Forelimb muscle (tissue), 1 donor: ENCODE measurements at places on chromosomes 7 and 10.

- DNase-seq: no peak
Measured at GRCh38 chr10:95963991-95964389, 56.2 kb downstream of the CC2D2B start.

DNA sequence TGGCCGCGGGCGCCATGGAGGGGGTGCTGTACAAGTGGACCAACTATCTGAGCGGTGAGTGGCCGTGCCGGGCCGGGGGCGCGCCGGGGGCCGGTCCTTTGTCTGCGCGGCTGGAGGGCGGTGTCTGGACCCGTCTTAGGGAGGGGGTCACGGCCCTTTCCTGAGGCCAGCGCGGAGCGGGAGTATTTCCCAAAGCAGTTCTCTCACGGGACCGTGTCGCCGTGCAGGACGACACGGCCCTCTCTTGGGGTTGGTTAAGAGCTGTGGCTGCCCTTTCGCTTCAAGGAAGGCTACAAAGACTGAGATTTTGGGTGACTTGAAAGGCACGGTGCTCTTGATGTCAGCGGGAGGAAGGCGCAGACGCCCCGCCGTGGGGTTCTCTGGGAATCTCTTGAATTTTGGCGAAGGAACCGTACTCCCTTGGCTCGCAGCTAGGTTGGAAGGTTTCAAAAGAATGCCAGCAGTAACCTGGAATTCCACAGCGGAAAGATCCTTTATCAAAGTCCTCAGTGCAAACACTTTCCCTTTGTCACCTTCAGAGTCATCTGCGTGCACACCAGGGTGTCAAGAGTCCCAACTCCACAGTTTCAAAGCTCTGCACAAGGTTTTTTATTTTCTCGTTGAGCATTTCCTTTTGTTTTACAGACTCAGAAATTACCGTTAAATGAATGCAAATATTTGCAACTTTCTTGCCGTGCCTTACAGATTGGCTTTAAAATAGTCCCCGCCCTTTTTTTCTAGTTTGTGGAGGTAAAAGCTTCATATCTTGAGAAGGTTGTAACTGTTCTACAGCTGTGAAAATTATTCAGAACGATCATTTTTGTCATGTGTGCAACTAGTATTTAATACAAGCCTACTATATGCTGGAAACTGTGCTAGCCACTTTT is 780 bp downstream of the PLEKHA8 start:
- no peak for DNase-seq

- DNase-seq: no peak
Measured at GRCh38 chr7:66877577-66878300, 43.3 kb upstream of the TMEM248 start.

GRCh38 chr10:4947635-4948596 is 15.3 kb upstream of the AKR1C1 start:
- no peak for DNase-seq

- DNase-seq: no peak
Measured at GRCh38 chr10:70993051-70993450, 104.7 kb upstream of the PCBD1 start.

DNA sequence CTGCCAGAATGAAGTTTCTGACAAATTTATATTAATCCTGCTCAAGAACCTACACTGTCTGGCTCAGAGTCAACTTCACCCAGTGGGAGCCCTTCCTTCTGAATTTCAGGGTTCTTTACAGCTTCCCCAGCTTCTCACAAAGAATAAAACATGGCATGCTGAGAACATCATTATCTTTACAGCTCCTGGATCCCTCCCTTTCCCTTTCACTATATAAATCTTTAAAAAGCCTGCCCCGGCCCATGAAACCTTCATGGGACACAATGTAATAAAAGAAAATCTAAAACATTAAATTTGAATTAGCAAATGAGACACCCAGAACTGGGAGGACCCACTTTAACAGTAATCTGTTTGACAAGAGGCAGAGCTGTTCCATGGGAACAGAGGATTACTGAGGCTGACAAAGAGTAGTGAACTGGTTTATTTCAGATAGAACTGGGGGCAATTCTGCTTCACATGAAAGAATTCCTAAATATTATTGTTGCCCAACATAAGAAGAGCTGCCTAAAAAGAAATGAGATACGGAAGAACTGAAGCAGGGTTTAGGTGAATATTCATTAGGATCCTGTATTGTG is 222.8 kb downstream of the THSD7A start:
- no peak for DNase-seq

DNA sequence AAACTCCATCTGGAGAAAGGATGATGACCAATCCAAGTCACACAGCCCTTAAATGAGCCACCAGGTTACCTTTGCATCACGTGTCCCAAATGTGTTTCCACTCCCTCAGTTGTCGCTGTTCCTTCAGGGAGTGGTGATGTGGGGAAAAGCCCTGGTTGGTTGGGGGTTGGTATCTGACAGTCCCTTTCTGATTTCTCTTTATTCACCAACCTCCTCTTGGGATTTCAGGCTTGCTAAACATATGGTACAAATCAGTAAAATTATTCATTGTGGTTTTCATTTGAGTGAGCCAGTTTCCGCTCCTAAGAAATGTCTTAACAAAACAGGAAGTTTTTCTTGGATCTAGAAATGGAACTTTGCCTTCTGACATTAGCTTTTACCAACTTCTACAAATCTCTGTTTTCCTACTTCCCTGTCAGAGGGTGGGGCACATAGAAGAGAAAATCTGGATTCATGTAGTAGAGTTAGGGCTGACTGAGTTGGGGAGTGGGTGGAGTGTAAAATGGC is 40.0 kb upstream of the KMT2E start:
- DNase-seq: no peak

- no peak for DNase-seq
Measured at GRCh38 chr10:9957351-9957750, 1060.3 kb upstream of the CELF2 start.

- DNase-seq: no peak
Measured at GRCh38 chr7:3138997-3139396, 95.3 kb upstream of the CARD11 start.

- DNase-seq: no peak
Measured at GRCh38 chr10:102245932-102246251, 560 bp downstream of the GBF1 start.

- no peak for DNase-seq
Measured at GRCh38 chr7:132527467-132528410, 48.5 kb downstream of the PLXNA4 start.

GRCh38 chr7:14924398-14924797 is 21.8 kb upstream of the DGKB start:
- no peak for DNase-seq

DNA sequence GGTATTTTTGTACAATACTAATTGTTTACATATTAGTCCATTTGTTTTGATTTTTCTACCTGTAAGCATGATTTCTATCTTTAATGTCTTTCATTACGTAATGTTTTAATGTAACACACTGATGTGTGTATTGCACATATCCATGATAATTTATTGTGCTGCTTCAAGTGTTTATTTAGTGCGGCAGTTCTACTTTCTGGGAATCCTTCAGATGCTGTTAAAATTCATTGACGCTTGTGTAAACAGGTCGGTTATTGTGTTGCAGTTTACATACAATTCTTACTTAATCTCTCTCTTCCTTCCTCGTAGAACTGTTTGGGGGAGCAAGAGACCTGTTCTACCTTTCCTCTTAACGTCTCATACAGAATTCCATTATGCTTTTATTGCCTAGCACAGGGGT is 6.9 kb downstream of the TMEM60 start:
- DNase-seq: no peak

DNA sequence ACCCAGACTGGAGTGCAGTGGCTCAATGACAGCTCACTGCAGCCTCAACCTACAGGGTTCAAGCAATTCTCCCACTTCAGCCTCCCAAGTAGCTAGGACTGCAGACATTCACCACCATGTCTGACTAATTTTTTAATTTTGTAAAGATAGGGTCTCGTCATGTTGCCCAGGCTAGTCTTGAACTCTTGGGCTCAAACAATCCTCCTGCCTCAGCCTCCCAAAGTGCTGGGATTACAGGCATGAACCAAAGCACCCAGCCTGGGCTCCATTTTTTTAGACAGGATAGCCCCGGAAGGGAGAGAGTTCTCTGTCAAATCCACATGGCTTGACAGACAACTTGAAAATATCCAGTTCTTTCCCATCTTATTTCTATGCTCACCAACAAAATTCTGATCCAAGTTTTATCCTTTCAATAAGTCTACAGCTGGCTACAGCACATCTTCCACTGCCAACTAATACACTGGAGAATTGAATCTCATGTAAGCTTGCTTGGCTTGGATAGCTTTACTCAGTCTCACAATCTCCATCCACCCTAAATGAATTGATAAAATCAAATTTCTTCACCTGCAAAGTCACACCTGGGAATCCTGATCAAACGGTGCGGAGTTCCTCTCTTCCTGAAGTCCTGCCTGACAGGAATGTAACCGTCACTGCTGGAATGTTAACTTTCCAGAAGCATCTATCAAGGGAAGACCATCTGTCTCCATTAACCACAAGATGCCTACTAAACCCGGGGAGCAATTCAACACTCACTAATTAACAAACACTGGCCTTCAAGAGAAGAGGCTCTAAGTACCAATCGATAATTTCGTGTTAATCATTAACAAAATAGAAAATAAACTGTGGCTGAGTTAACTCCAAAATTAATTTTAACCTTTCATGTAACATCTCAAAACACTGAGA is 239.7 kb upstream of the MKLN1 start:
- no peak for DNase-seq
